ENCODE measurements at places on chromosomes 1 and 21.

- DNase-seq = no peak
Measured at GRCh38 chr1:90973897-90974798, 47.7 kb downstream of the ZNF644 start.

DNA sequence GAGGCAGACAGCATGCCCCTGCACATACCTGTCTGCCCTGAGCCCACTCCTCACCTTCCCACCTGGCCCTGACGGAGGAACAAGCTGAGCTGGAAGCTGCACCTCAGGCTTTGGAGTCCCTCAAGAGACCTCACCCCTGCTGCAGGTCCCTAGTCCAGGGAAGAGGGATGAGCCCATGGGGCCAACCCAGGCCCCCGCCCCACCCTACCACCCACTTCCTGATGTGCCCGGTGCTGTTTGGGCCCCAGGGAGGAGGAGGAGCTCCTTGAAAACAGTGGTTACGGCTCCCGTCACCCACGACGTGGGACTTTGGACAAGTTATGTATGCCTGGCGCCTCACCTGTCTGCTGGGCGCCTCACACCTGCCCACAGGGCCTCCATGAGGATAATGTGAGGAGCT, 250.2 kb downstream of the NPHP4 start:
- no peak for DNase-seq

- DNase-seq = no peak
Measured at GRCh38 chr1:178683291-178683690, 41.8 kb upstream of the RALGPS2 start.

DNA sequence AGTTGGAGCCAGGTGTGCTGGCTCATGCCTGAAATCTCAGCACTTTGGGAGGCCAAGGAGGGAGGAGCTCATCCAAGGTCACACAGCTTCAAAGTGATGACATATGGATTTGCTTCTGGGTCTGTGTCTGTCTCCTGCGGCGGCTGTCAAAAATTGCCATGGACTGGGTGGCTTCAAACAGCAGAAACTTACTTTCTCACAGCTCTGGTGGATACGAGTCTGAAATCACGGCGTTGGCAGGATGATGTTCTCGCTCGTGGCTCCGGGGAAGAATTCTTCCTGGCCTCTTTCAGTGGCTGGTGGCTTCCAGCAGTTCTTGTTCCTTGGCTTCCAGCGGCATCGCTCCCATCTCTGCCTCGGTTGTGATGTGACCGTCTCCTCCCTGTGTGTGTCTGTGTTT, 314.8 kb upstream of the C1orf174 start:
- no peak for DNase-seq

GRCh38 chr21:36753556-36753955, 54.6 kb downstream of the SIM2 start:
- no peak for DNase-seq

- DNase-seq = no peak
Measured at GRCh38 chr1:173451981-173452380, 25.2 kb upstream of the PRDX6 start.

DNA sequence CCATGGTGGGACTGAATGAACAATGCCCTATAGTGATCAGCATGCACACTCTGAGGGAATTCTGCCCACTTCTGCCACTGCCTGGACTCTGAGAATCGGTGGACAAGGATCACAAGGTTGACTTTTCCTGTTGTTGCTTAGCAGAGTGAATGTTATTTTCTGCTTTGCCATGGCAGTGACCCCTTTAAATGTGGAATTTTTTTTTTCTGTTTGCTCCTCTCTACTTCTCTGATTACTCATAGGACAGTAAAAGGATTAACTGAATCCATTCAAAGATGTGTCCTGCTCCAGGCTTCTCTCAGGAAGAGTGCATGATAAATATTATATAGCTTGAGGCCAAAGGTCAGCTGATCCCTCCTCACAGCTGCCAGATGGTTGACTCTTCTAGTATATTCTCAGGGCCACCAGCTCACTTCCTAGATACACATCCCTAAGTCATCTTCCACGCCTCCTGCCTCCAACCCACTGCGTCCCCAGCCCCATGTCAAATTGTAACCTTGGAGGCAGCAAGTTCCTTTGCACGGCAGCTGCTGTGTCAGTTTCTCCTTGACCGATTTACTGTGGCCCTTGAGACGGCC, 74.0 kb upstream of the RALGPS2 start:
- no peak for DNase-seq

DNA sequence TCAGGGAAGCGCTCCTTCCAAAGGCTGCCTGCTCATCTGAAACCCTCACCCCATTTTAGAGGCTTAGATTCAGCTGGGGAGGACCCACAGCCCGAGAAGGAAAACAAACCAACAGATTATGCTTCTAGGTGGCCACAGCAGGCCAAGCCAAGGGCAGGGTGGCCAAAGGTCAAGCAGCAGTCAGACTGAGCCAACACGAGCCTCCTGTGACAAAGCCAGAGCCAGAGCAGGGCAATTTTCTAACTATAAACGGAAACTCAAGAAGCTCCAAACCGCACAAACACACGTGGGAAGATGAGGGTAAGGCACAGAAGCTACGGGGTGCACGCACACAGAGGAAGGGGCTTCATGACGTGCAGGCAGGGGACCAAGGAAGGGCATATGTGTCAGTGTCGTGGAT, 64.1 kb downstream of the PLEKHA6 start:
- DNase-seq = no peak

All from amniotic stem cell (primary cell).